ENCODE measurements at places on chromosomes 6 and 20.

- no peak for DNase-seq
Measured at GRCh38 chr20:48198929-48199451, 413.7 kb upstream of the SULF2 start.

DNA sequence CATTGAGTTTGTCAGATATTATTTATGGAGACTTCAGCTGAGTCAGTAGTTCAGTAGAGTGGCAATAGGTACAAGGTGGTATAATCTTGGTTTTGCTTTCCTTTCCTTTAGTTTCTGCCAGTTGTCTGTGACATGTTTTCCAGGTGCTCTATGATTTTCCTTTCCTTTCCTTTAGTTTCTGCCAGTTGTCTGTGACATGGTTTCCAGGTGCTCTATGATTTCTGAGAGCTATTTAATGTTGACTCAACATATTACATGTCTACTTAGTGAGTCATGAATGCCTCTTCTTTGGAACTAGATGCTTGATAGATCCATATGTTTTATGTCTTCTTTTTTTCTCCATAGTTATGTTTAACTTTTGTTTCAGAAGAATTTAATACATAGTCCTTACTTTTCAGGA is 186.4 kb upstream of the DEFB112 start:
- no peak for DNase-seq

- no peak for DNase-seq
Measured at GRCh38 chr6:116175344-116175743, 49.4 kb upstream of the COL10A1 start.

GRCh38 chr20:1415667-1416468 is 23.0 kb upstream of the FKBP1A start:
- peak; percentile 35 for DNase-seq

DNA sequence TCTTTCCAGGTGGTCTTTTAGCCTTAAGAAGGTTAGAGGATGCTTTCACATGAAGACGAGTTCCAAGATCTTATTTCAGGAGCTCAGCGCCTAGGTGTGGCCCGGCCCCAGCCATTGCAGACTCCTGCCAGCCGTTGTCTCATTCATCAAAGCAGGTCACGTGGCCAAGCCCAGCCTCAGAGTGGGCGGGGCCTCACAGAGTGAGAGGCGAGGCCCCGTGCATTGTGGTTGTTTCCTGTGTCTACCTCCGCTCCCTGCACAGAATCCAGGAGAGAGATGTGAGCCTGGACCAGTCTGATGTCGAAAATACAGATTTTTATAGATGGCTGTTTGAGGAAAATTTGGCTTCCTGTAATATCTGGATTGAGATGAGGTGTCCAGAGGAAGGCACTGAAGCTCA is 49.2 kb upstream of the CST5 start:
- peak; percentile 58 for DNase-seq

GRCh38 chr6:84967965-84968364 is 203.6 kb upstream of the TBX18 start:
- DNase-seq: no peak

DNA sequence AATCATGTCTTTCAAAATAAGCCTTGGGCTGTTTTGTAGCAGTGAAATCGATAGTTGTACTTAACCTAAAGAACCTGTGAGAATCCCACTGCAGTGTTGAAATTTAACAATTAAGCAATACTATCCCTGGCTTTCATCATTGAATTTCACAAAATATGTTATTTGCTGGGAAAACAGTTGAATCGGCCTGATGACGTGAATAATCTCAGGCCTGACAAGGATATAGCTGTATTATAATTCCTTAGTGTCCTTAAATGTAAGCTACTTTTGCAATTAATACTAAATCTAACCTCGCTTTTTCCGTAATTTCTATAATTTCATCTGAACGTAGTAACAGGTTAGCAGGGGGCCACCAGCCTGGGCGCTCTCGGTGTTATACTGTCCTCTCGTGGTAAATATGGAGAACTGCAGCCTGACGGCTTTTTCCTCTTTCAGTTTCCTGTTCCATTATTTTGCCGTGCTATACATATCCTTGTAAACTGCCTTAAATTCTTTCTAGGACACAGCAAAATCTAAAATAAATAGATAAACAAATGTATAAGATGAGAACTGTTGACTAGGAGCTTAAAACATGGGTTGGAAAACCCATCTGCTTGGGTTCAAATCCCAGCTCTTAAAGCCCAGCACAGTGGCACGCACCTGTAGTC is 24.0 kb downstream of the MTFR2 start:
- peak; percentile 75 for DNase-seq

GRCh38 chr6:47027315-47027714 is 14.8 kb downstream of the ADGRF1 start:
- DNase-seq: no peak
